K562 (cell line): ENCODE measurements at places on chromosomes 11 and 22.
A peak's percentile ranks its signal among the peaks of the same experiment; 100 is the strongest.

DNA sequence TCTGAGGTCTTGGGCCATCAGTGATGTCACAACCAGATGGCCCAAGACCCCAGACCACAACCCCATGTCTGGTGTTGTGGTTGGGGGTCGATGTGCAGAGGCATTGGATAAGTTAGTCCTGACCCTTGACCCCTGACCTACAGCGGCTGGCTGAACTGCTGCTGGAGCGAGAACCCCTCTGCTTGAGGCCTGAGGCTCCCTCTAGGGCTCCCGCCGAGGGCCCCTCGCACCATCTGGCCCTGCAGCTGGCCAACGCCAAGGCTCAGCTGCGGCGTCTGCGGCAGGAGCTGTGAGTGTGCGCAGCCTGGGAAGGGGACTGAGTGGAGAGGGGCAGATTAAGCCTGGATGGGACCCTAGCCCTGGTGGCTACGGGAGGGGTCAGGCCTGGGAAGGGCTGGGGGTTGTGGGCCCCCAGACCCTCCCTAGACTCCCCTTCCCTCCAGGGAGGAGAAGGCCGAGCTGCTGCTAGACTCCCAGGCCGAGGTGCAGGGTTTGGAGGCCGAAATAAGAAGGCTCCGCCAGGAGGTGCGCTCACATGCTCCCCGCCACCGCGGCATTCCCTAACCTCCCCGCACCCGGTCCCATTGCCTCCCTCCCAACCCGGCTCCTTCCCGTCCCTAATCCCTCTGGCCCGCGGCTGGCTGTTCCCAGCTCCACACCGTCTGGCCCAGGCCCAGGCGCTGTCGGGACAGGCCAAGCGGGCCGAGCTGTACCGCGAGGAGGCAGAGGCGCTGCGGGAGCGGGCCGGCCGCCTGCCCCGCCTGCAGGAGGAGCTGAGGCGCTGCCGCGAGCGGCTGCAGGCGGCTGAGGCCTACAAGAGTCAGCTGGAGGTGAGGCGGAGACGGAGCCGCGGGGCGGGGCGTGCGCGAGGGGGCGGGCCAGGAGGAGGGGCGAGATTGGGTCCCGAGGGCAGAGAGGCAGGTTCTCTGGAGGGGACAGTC is 2.1 kb downstream of the CCDC88B start:
- peak; percentile 95 for DNase-seq

DNA sequence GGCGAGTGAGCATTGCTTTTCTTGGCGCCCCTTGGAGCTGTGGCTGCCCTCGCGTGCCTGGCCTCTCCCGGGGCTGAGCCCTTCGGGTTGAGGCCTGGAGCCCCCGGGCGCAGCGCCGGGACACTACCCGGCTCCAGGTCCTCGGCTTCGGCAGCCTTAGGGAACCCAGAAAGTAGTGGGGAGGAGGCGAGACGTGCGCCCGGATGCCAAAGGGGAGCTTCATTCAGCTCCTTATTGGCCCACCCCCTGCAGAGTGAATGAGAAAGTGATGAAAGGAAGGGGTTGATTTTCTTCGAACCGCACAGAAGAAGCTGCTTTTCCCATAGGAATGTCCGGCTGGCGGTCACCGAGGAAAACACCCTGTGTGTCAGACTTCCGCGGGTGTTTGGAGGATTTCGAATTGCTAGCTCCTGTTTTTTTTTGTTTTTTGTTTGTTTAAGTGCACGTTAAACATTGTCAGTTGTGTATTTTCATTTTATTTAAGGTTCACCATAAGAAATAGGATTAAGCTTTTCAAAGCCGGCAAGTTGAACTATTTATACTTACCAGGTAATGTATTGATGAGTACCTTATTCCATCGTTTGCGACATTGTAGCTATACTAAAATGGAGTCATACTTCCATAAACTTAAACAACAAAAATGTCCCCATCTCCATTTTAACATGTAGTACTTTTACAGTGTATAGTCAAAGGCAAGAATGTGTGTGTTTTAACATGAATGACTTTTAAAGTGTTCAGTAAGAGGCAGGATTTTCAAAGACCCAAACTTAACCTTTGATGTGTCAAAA is 841 bp upstream of the EIF4G2 start:
- DNase-seq, result peak; percentile 52

DNA sequence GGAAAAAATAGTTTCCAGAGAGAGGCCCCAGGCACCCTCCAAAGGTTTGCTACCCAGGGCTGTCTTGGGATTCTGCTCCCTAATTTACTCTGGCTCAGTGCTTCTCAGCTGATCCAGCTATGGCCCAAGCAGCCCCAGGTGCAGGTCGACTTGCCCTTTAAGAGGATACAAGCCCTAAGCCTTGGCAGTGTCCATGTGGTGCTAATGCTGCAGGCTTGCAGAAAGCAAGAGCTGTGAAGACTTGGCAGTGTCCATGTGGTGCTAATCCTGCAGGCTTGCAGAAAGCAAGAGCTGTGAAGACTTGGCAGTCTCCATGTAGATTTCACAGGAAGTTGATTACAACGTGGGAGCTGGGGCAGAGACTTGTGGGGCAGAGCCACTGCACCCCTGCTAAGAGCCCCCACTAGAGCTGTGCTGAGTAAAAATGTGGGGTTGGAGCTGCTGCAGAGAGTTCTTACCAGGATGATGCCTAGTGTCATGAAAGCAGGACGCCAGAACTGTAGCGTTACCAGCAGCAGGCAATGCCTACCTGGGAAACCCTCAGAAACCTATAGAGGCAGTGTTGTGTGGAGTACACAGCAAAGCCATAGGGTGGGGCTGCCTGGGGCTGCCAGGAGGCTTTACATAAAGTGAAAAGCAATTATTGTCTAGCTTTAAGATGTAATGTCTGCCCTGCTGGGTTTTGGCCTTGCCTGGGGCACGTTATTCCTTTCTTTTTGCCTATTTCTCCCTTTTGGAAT is 16.1 kb upstream of the OR52K1 start:
- DNase-seq, result no peak

GRCh38 chr11:32400670-32401369 is 34.5 kb downstream of the WT1 start:
- no peak for DNase-seq
